ENCODE measurements at places on chromosomes 12 and 14. TPM values are rescaled to one million over a fixed set of nuclear protein-coding genes. Genes with fewer than 3 reads are reported as not detected.

The SIX1 gene
- 0.48 TPM for total RNA-seq

The CYP46A1 gene
- total RNA-seq = not detected

The CAMKK2 gene
- 33.3 TPM for total RNA-seq

The LAG3 gene
- total RNA-seq = 215 TPM

The DLGAP5 gene
- 46.0 TPM for total RNA-seq

The AVPR1A gene
- not detected for total RNA-seq

The TCL1B gene
- total RNA-seq = not detected

Measured in activated T-helper 2 cell treated with anti-CD3 and anti-CD28 coated beads, Interferon-gamma antibody, Interleukin-2, Interleukin-4, amounts not matched to agents 10 μg/mL and 5 μg/mL and 100 μg/mL, durations not matched to agents 14 hours and 24 hours and 36 hours (primary cell).